ENCODE measurements at places on chromosomes 16 and 17.
A peak's percentile ranks its signal among the peaks of the same experiment; 100 is the strongest.

- DNase-seq = no peak
Measured at GRCh38 chr17:80777274-80777673, 214.4 kb upstream of the CHMP6 start.

- no peak for DNase-seq
Measured at GRCh38 chr17:77242118-77242851, 101.5 kb downstream of the SEC14L1 start.

GRCh38 chr17:75386430-75386829, 19.0 kb downstream of the GRB2 start:
- no peak for DNase-seq

DNA sequence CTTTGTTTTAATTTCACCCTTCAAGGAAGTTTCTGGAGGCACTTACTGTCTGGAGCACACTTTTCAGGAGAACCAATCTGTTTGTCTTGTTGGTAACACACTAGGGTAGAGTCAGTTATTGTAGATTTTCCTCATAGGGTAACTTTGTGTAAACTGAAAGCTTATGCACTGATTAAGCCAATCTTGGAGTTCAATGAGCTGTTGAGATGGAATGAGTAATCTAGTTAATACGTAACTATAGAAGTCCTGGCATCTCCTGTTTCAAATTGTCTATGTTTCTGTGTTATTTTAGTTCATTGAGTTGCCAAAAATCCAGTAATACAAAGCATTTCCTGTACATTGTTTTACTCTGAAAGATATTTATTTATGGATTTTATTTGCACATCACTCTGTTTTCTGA, 111.6 kb upstream of the HAS3 start:
- DNase-seq = no peak

DNA sequence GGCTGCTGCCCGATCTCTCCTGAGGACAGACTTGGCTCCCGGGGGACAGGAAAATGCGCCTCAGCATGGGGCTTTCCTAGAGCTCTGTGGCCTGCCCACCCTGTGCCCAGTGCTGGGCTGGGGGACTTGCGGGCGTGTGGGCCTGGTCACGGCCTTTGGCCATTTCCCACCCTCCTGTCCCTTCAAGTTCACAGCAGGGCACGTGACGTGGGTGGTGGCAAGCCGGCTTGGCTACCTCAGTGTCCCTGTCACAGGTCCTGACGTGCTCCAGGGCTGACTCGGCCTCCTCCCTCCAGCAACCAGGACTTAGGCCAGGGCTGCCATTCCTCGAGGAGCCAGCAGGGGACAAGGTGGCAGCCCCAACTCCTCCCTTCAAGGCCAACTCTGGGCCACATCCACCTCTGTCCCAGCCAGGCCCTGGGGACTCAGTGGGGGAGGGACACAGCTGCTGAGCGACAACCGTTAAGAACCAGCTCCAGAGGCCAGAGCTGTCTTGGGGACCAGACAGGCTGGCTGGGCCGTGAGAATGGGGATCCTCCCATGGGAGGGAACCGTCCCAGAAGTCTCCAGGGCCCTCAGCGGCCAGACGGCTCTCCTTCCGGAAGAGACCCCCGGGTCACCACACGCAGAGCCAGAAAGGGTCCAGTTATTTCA, 981 bp upstream of the UNC13D start:
- peak; percentile 97 for DNase-seq

DNA sequence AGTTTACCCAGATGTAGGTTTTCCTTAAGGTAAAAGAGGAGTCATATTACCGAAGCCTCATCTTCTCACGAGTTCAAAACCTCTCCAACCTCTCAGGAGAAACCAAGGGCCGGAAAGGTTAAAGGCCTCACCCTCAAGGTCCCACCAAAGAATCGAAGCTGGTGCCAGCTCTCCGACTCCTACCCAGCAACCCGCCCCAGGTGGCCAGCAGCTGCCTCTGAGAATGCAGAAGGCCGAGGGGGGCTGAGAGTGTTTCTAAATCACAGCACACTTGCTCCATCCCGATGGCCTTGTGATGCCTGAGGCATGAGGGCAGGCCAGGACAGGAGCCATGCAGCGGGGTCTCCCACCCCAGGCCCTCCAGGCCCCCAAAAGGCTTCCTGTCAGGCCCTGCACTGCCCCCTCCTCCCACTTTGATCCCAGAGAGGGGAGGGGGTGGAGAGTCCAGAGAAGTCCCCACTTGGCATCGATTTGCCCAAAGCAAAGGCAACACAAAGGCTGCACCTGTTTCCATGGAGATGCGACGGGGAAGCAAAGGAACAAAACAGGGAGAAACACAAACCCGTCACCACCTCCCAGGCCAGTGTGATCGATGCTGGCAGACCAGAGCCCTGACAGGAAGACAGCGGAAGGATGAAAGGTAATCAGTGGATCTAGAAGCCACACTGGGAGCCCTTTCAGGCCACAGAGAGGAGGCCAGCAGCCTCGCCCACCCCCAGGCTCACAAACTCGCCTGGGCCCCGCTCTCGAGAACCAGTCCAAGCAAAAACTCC, 39.0 kb downstream of the CUEDC1 start:
- no peak for DNase-seq

- no peak for DNase-seq
Measured at GRCh38 chr17:39953471-39953888, 9.3 kb upstream of the GSDMA start.

DNA sequence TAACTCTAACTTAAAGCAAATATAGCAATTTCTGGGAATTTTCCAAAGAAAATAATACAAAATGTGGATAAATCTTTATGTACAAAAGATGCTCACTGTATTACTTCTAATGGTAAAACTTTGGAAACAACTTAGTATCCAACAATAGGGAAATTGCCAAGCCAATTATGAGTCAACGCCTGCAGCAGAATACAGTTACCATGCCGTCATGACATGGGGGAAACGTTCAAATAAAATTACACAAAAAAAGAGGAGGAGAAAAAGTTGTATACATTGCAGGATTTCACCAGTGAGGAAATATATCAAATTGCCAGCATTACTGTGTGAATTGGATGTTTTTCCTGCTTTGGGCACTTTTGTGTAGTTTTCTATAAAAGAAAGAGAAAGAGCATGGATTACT, 469.6 kb downstream of the SOX9 start:
- DNase-seq = no peak

GRCh38 chr16:47787696-47788095, 326.6 kb downstream of the PHKB start:
- no peak for DNase-seq

DNA sequence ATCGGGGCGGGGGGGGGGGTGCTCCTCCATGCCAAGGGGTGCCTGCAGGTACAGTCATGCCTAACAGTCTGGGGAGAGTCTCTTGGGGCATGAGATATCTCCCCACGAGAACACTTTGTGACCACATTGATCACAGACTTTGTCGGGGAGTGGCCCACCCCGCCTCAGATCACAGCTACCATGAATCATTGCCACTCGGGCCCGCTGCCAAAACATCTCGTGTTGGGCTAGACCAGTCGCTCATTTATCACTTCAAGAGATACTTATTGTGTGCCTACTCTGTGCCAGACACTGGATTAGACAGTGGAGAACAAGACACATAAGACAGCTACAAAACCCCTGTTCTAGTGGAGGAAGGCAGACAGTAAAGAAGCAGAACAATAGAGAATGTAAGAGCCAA, 72.6 kb downstream of the CLEC16A start:
- DNase-seq = peak; percentile 89

DNA sequence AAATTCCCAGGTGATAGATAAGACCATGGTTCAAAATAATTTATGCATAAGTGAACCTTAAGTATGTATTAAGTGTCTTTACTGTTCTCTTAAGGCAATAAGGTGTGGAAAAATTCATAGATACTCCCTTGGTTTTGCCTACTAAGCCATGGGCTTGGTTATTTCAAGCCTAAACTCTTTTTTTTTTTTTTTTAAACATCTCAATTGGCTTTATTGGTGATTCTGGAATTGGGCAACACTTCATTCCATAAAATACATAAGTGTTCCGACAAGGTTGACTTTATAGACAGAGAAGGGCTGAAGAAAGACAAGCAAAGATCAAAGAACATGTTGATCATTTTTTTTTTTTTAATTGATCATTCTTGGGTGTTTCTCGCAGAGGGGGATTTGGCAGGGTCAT, 73.5 kb downstream of the ESRP2 start:
- DNase-seq = no peak

DNA sequence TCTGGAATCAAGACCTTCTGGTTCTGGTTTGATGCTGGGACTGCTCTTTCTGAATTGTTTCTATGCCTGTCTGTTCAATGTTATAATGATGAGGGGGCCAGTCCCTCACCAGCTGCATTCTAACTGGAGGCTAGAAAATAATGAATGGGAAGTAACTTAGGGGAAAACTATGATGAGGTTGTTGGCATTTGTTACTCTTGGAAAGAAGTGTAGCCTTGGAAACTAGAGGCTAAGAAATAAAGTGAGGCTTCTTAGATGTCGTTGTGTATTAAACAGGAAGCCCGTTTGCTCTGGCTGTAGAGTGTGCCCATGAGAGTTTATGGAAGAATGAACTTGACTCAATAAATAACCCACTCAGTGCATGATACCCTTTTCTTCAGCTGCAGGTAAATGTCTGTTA, 140.8 kb downstream of the PRKCA start:
- no peak for DNase-seq

DNA sequence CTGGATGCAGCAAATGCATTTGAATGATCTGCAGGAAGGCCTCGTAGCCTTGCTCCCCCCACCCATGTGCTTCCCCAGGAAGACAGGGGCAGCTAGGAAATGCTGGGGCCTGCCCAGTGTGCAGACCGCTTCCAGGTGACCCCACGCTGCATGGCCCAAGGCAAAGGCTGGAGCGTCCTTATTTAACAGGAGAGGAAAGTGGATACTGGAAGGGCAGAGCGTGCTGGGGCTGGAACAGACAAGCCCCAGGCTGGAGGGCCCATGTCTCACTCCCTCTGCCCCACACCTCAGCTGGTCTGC, 26.1 kb upstream of the NPTX1 start:
- no peak for DNase-seq

GRCh38 chr17:63786117-63786516, 12.1 kb downstream of the DDX42 start:
- no peak for DNase-seq

- DNase-seq = no peak
Measured at GRCh38 chr17:66654106-66654740, 180.7 kb upstream of the CACNG5 start.

- DNase-seq = no peak
Measured at GRCh38 chr17:31015639-31016038, 44.8 kb downstream of the RNF135 start.

- no peak for DNase-seq
Measured at GRCh38 chr17:17722906-17723353, 41.7 kb downstream of the RAI1 start.

DNA sequence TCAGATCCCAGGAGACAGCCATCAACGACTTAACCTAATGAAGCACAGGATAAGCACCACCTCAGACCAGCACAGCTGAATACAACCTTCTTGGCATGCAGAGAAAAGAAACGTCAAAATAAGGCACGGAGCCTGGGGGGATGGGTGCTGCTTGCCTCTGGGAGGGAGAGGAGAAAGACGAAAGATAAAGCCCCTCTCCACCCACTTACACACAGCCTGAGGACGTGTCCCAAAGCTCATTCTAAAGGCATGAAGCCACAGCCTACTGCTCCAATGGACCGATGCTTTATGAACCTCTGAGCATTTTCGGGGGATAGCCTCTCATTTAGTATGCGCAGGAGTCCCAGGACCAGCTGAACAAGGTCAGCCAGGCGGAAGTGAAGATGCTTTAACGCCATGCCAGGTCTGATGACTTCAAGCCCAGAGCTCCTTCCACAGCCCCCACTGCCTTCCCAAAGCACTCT, 31.1 kb downstream of the ST3GAL2 start:
- no peak for DNase-seq

DNA sequence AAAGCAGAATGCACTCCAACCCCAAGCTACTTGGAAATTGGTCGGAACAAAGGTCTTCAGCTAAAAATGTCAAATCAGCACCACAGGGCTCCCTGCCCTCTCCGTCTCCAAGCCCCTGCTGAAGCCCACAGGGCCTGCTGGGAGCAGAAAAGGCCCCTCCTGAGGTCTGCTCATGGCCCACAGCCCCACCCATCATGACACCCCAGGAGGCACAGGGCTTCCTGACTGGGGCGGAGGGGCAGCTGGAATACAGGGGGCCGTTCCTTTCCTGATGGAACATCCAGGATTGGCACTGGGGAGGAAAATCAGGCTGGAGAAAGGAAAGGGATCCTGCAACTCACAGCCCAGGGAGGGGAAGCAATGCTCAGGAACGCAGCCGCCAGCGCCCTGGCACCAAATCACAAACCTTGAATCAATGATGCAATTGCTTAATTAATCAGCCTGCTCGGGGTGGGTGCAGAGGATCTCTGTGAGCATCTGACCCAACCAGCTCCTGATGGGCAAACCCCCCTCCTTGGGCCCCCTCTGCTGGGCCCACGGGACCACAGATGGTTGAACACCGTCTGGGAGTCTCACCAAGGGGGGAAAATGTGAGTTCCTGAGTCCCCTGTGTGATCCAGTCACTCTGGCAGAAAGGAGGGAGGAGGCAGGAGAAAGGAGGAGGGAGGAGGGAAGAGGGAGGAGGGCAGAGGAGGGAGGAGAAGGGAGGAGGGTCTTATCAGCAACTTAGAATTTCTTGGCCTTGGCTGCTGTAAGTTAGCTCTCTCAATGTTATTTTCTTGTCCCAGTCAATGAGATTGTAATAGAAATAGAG, 155.5 kb downstream of the ZNF423 start:
- peak; percentile 89 for DNase-seq

DNA sequence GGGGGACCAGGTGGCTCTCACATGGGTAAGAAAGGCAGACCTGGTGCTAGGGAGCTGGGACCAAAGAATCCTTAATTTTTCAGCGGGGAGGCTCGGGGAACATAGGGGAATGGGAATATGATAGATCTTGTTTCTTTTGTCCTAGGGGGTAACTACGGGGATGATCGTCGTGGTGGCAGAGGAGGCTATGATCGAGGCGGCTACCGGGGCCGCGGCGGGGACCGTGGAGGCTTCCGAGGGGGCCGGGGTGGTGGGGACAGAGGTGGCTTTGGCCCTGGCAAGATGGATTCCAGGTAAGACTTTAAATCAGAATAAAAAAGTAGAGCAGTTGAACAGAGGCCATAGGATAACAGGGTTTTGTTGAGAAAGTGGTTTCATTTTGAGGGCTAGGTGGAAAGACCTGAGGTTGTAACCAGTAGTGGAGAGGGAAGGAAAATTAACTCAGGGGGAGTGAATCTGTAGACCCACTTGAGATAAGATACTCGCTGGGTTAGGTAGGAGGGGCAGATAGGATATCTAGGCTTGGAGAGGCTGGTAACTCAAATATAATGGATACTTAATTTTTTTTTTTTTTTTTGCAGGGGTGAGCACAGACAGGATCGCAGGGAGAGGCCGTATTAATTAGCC, 11.0 kb downstream of the FUS start:
- DNase-seq = no peak
